Activated CD4-positive, alpha-beta T cell treated with anti-CD3 and anti-CD28 coated beads for 36 hours (primary cell): ENCODE measurements at places on chromosomes 7 and 10. TPM values are rescaled to one million over a fixed set of nuclear protein-coding genes. Genes with fewer than 3 reads are reported as not detected.

NHLRC2 gene
- total RNA-seq = 20.1 TPM

GRCh38 chr7:111998326-111998725 is 207.9 kb downstream of the DOCK4 start:
- DNase-seq = no peak

DNA sequence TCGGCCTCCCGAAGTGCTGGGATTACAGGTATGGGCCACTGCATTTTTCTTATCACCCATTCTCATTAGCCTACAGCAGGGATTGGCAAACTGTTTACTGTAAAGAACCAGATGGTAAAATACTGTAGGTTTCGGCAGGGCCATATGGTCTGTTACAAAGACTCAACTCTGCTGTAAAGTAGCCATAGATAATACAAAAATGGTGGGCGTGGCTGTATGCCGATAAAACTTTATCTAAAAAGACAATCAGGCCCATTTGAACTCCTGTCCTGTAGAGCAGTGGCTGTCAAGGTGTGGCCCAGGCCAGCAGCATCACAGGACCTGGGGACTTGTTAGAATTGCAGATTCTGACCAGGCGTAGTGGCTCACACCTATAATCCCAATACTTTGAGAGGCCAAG is 134.3 kb downstream of the CUX1 start:
- DNase-seq = no peak

DNA sequence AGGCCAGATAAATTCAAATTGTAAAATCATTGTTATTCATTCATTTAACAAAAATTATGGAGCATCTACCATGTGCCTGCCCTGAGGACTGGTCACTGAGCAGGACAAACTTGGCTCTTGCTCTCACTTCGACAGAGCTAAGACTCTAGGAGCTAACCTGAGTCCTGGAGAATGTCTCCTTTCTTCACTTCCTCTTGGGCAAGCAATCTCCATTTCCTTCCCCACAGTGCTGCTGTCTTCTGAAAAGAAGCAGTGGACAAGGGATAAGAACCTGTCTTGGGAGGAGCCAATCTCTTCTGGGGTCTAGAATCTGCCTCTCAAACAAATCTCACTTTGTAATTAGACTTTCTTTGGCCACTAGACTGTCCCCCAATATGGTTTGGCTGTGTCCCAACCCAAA is 76.2 kb upstream of the PLXNA4 start:
- no peak for DNase-seq

GRCh38 chr7:4361774-4362173 is 320.3 kb upstream of the FOXK1 start:
- DNase-seq = no peak
